ENCODE measurements at places on chromosomes 6 and 20.

DNA sequence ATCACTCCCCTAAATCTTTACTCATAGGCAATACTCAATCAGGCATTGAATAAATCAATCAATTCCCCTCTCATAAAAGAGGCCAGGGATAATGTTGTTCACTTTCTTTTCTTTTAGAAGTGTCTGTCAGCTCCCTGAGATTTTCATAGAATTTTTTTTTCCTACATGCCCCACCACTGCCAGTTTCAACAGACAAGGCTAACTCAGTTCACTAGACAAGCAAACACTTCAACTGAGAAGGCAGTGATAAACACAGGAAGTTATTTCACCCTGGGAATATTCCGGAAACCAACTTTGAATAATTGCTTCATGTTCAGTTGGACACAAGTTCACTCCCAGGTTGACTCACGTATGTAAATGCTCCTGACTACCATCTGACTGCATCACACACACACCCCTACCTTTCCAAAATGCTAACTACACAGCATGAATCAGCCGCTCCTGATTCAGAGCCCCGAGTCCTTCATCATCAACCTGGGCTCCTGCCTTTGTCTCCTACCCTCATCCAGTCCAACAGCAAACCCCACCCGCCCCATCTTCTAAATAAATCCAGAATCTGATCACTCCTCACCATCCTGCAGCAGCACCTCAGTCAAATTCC is 143.9 kb downstream of the BCAS1 start:
- DNase-seq: no peak

GRCh38 chr6:64504503-64504902 is 868.9 kb downstream of the PHF3 start:
- peak; percentile 3 for DNase-seq

- DNase-seq: no peak
These were observed 3.3 kb downstream of the NPBWR2 start for GRCh38 chr20:64103871-64104666.

DNA sequence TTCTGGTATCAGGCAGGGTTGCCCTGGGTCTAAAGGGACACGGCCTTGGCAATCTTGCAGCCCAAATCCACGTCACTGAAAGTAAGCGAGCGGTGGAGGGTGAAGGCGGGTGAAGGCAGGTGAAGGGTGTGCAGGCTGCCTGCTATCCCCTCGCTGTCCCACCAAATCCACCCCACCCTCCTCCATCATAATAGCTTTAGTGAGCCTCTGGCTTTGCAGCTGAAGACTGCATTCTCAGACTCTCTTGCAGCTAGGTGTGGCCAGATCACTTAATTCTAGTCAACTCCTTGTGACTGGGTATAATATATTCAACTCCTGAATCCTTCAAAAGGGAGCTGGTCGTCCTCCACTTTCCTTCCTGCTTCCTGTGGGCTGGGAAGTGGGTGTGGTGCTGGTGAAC is 126.7 kb upstream of the TRAF3IP2 start:
- no peak for DNase-seq

GRCh38 chr6:122393351-122393896 is 6.0 kb upstream of the HSF2 start:
- no peak for DNase-seq

DNA sequence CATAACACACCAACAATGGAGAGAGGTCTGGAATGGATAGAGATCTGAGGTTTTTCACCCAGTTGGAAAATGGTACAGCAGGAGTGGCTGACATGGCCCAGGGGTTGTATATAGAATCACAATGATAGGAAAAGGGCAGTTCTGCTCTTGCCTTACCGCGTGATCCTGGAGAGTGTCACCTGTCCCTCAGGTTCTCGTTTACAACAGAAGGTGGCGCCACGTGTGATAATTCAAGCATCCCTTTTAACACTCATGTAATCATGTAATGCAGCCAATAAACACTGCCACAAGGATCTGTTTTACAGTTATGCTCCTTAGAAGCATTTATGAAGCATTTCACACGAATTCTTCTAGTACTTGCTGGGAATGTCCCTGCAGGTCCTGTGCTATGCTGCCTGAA is 12.9 kb upstream of the WFDC2 start:
- no peak for DNase-seq

GRCh38 chr6:106667022-106667402 is 37.6 kb downstream of the QRSL1 start:
- DNase-seq: no peak

Measured in T47D (cell line).